ENCODE measurements at places on chromosomes 4 and X.
A peak's percentile ranks its signal among the peaks of the same experiment; 100 is the strongest.

DNA sequence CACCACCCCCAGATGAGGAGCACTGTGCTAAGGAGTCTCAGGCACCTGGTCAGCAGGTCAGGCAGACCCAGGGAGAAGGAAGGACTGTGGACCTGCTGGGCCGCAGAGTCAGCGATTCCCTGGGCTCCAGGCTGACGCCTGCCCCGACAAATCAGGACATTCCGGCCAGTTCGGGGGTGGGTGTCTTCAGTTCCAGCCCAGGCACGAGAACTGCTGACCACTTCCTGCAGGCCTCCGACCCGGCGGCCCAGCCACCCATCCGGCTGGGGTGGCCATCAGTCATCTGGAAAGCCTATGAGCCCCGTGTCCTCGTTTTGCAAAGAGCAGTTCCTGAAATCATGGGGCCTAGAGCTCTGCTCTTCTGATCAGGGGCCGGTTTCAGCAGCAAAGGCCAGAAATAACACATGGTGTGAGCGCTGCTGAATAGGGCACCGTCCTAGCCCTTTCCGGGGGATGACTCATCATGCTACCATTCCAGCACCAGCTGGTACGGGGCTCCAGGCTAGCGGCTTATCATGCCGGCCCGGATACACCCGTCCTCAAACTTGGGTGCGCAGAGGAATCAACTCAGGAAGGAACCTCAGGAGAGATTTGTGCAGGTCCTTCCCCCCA is 7.8 kb upstream of the SH3TC1 start:
- H3K27me3 ChIP-seq = no peaks in the 10 kb centered on the region
- peaks cover 21% of the 10 kb centered on the region for H3K4me1 ChIP-seq
- no peaks in the 10 kb centered on the region for H3K36me3 ChIP-seq
- peak overlapping the region; percentile 37 for H3K4me3 ChIP-seq
- DNase-seq = no peak

- H3K4me3 ChIP-seq = no peak overlapping the region
- peaks cover 18% of the 10 kb centered on the region for H3K4me1 ChIP-seq
- no peak overlapping the region for H3K27ac ChIP-seq
- H3K27me3 ChIP-seq = no peaks in the 10 kb centered on the region
- H3K36me3 ChIP-seq = no peaks in the 10 kb centered on the region
- no peak for DNase-seq
These were observed 148.8 kb downstream of the INPP4B start for GRCh38 chr4:142697320-142697719.

- peaks cover 3% of the 10 kb centered on the region for H3K36me3 ChIP-seq
- no peak overlapping the region for H3K27ac ChIP-seq
- no peak for DNase-seq
- no peaks in the 10 kb centered on the region for H3K27me3 ChIP-seq
- no peak overlapping the region for H3K4me3 ChIP-seq
These were observed 68.0 kb downstream of the NFKB1 start for GRCh38 chr4:102569200-102569599.

- no peak overlapping the region for H3K4me3 ChIP-seq
- H3K27me3 ChIP-seq = no peaks in the 10 kb centered on the region
- no peak for DNase-seq
- no peaks in the 10 kb centered on the region for H3K4me1 ChIP-seq
- no peaks in the 10 kb centered on the region for H3K36me3 ChIP-seq
These were observed 136.5 kb downstream of the AASDH start for GRCh38 chr4:56250776-56251175.

DNA sequence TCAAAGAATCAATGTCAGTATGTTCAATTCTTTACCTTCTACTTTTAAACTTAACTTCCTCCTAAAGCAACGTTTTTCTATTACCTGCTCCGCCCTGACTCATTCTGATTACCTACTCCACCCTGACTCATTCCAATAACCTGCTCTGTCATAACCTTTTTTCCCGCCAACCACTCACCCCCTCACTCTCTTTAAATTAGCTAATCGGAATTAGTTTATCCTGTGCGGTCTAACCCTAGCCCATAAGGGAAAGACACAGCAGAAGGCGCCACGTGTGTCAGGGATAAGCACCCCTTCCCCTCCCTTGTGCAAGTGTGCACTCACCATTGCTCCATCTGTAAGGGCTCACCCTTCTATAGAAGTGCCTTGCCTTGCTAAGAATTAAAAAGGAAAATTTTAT is 64.4 kb downstream of the EIF4E start:
- H3K4me1 ChIP-seq = no peaks in the 10 kb centered on the region
- H3K27ac ChIP-seq = no peak overlapping the region

- DNase-seq = no peak
- H3K27ac ChIP-seq = no peak overlapping the region
- H3K27me3 ChIP-seq = no peaks in the 10 kb centered on the region
- H3K4me1 ChIP-seq = peaks cover 3% of the 10 kb centered on the region
These were observed 33.2 kb upstream of the PLAC1 start for GRCh38 chrX:134691453-134691852.

DNA sequence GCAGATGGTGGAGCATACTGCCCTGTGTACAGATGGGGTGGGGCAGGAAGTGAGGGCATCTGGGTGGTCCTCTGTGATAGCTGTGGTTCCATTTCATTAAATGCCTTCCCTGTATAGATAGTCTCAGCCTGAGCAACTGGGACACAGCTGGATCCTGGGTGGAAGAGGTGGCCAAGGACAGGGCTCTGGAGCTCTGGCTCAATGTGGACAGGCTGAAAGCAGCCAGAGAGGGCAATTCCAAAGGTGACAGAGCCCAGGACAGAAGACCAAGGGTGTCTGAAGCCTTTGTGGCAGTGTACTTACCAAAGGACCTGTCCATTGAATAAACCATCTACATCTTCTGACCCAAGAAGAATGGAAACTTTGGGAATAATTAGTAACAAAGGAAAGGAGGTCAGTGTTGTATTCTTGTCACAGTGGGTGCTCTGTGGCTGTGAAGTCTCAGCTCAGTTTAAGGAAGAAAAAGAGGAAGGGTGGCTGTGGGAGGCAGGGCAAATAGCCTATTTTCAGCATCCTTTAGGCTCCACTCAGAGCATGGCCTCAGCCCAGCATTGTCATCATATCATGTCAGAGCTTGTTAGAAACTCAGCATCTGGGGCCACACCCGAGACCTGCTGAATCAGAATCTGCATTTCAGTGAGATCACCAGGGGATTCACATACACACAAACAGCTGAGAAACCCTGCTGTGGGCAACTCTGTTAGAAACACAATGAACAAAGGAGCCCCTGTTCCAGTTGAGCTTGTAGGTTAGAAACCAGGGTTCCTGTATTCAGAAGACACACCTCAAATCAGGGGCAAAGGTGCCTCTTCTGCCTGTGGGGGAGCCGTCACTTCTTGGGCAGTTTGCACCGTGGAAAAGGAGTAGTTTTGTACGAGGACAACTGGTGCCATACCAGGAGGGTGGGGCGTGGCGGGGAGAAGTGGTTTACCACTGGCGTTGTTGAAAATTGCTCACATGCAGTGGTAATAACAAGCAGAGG is 168.6 kb downstream of the PTTG2 start:
- peak; percentile 11 for DNase-seq
- H3K4me3 ChIP-seq = no peak overlapping the region
- no peak overlapping the region for H3K27ac ChIP-seq
- peaks cover 10% of the 10 kb centered on the region for H3K36me3 ChIP-seq

Data from thoracic aorta (tissue), 2 donors.